ENCODE measurements at places on chromosomes 12 and 14.

DNA sequence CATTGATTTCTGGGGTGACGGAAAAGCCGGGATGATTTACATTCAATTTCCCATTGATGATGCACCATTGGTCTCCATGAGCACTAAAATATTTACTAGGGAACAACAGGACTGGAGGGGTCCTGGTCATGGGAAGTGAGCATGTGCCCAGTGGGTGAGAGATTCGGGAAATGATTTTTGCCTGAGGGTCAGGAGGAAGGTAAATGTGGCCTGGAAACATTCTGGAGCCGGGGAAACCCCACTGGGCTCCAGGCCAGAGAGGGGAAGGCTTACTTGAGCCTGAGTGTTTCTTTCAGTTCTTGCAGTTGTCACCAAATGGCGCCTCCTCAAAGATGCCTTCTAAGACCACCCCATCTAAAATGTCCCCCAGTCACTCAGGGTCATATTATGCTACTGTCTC, 532.3 kb upstream of the TBX3 start:
- no peak for DNase-seq

DNA sequence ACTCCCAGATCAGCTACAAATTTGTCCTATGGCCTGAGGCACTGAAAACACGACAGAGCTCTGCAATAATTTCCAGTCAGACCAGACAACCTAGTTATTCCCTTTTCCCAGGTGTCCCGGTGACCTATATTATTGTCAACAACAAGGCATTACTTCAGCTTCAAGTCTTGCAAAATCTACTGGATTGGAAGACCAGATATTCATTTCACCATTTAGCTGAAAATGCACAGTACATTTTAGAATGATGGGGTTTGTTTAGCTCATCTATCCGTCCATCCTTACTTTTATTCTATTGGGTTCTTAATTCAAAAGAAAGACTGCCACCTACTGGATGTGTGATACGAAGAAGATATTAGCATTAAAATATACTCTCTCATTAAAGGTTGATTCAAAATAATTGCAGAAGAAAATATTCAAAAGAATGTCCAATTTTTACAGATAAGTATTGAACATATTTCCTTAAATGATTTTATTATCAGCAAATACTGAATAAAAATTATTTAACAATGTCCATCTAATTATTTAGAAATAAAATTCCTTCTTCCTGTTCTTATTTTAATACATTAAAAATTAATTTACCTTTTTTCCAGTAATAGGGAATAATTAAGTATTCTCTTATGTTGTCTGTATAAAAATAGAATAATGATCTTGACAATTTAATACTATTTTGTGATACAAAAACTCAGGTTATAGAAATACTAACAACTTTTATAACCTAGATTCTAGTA, 244.9 kb upstream of the LRIG3 start:
- no peak for DNase-seq

- DNase-seq, result no peak
These were observed 79.4 kb upstream of the GPR68 start for GRCh38 chr14:91323671-91324605.

GRCh38 chr12:113528606-113529293, 57.1 kb upstream of the LHX5 start:
- DNase-seq, result no peak

DNA sequence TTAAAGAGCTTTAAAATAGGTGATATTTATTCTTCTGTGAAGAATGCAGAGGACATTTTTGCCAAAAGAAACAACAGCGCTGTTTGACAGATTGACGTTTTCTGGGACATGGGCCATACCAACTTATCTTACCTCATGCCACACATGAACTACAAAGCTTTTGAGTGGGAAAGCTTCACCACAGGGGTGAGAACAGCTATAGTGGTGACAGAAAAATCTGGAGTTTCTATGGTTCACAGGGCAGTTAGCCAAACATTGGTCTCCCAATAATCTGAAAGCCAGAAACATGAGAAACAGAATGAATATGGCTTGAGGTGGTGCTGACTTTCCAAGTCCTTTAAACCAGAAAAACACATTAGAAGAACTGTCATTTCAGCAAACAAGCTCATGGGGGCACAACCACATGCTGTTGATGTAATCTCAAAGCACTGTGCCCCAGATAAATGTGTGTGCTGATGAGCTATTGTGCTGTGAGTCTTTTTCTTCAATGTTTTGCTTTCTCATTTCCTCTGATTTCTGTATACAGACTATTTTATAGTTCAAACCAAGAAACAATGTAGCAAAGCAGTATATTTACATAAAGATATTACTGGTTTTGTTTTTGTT, 905.4 kb downstream of the SLC16A7 start:
- peak; percentile 42 for DNase-seq

DNA sequence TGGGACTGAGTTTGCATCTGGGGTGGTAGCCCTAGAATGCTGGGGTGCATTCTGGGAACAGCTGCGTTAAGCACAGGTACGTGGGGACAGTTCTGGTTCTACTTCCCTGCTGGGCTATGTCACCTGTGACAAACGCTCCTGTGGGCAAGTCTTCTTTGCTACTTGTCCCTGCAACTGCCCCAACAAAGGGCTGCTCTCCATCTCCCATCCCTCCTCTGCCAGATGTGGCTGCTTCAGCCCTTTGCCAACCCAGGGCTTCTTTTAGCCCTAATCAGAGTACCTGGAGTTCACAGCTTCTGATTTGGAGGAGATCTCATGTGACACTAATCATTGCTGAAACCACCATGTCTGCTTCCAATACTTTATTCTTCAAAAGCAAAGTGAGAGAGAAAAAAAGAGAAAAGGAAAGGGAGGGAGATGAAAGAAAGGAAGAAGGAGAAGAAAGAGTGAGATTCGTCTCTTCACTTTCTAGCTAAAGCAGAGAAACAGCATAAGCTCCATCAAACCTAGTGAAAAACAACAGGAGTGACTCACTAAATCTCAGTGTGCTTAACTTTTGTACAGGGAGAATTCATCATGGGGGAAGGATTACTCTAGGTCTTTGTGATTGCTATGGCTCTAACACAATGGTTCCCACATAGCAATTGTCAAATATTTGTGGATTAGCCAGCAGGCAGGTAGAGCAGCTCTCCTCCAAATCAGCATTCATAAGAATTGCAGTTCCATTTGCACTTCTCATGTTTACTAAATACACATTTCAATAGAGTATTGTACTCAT, 174.8 kb downstream of the LRIG3 start:
- DNase-seq, result peak; percentile 81

DNA sequence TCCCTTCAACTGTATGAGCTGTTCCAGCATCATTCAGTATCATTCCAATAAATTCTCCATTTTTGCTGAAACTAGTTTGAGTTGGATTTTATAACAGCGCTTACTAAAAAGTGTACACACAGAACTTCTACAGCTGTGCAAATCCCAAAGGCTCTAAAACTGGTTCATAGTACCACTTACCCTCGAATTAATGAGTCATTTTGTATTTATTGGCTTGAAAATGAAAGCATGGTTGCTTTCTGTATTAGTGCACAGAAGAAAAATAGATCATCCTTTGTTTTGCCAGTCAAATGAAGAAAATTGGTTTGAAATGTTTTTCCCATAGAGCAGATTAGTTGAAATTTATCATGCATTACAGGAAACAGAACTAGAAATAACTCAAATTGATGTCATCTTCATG, 268.3 kb upstream of the CPNE8 start:
- DNase-seq, result no peak

DNA sequence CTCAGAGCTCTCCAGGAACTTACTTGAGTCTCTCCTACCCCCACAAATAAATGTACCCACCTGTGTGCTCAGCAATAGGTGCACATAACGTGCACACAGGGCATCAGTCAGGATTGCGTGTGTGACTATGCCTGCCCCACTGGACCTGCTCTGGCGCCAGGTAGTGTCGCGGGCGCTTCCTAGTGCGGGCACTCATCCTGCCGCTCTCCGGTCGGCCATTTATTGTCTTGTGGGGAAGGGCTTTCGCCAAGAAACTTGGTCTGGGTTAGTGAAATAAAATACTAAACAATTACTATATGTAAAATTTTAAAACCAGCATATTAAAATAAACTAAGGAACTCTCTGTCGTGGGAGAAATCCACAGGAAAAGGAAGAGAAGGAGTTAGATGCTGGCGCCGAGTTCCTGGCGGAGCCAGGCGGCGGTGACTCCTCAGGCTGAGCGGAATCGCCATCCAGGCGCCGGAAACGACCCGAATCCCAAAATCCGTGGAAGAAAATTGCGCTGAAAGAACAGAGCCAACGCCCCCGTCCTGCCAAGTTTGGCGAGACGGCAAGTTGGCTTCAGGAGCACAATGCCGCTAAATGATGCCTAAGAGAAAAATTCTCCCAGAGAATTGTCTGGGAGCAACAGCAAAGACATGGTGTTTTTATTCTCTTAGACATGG, 7.9 kb upstream of the HOXC13 start:
- DNase-seq, result no peak

DNA sequence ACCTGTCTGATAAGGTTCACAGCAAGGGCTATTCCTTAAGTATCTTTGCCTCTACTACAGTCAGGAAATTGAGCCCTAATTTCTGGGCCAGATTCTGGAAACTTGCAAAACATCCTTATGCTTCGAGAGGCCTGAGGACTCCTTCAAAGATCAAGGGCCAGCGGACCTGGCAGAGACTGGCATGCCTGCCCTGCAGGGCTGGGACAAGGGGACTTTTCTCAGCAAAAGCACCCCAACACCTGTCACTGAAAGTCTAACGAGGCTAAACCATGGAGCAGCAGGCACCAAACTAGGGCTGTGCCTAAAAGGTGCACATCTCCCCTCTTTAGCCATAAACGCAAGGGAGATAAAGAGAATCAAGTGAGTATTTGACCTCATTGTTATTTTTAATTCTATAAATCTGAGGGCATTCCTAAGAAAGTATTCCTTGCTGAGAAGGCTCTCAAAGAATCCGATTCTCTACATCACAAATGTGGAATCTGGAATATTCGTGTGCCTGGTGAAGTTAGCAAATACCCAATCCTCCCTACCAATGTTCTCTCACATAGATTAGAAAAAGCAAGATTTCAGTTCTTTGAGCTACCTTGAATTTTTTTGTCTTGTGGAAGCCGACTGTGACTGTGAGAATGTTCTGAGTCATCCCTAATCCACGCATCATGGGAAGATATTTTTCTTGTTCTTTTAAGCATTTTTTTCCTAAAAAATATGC, 328.2 kb upstream of the NOVA1 start:
- DNase-seq, result peak; percentile 71

- no peak for DNase-seq
These were observed 401.3 kb downstream of the DIO2 start for GRCh38 chr14:79809849-79810612.

GRCh38 chr12:97748298-97748697, 285.7 kb downstream of the RMST start:
- no peak for DNase-seq

DNA sequence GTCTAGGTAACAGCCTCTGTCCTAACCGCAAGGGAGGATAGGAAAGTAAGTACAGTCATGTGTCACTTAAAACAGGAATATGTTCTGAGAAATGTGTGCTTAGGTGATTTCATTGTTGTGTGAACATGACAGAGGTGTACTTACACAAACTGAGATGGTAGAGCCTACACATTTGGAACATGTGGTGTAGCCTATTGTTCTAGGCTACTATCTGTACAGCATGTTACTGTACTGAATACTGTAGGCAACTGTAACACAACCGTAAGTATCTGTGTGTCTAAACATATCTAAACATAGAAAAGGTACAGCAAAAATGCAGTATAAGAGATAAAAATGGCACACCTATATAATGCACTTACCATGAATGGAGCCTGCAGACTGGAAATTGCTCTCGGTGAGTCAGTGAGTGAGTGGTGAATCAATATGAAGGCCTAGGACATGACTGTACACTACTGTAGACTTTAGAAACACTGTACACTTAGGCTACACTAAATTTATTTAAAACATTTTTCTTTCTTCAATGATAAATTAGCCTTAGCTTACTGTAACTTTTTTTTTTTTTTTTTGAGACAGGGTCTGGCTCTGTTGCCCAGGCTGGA, 13.2 kb upstream of the MDM2 start:
- no peak for DNase-seq

GRCh38 chr12:47032644-47033043, 46.8 kb upstream of the PCED1B start:
- no peak for DNase-seq

Measured in retinal pigment epithelial cell (primary cell).